H54 (cell line): ENCODE measurements at places on chromosomes 12 and 14.

DNA sequence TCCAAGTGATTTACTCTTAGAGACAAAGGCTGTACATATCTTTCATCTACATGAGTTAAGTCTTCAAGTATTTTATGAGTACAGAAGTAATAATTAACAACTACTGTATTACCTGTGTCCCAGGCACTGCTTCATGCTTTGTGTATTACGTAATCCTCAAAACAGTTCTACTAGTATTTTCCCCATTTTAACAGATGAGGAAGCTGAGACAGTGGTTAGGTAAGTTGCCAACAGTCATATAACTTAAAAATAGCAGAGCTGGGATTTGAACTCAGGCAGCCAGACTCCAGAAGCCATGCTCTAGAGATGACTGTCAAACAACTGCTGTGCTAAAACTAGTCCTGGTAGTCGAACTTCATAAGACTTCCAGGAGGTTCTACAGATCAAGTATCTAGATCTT is 10.7 kb downstream of the TRMT5 start:
- DNase-seq, result no peak

GRCh38 chr12:112010415-112011344 is 2.3 kb downstream of the TMEM116 start:
- DNase-seq, result no peak

GRCh38 chr12:16560273-16560672 is 45.7 kb downstream of the LMO3 start:
- DNase-seq, result no peak

DNA sequence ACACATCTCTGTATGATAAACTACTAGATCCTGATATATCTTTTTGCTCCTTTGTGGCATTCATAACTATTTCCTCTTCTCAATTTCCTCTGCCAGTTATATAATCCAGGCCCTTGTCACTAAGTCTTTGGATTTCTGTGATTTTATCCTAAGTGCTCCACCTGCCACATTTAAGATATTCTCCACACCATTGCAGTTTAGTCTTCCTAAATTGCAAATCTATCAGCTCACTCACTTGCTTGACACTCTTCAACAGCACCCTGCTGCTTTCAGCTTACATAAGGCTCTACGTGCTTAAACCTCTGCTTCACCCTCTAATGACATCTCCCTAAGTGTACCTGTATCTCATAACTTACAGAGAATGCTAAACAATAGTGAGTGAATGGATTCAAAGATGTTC is 1032.2 kb upstream of the SEL1L start:
- DNase-seq, result no peak

DNA sequence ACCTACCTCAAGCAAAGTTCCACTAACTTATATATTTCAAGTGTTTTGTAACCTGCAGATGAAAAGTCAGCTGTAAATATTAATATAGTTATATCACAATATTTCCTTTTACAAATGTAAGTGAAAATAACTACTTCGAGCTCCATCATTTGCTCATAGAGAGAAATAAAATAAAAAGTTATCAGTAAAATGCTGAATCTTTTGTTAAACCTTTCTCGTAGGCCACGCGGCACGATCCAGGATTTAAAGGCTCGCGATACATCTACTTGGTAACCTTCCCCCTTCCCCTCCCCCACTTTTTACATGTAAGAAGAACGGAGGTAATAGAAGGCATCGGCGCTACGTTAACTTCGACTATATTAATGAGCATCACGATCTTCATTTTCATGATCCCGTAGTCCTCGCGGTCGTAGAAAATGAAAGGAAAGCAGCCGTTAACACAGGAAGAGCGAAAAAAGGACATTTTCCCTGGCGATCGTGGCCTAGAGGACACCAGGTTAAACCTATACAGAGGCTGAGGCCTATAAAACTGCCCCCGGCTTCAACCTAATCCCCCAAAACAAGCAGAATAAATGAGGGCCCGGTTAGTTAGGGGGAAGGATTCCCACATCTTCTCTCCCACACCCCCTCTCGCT is 508 bp downstream of the HNRNPC start:
- DNase-seq, result no peak

- DNase-seq, result no peak
Observed at GRCh38 chr12:49541911-49542505, 3.2 kb downstream of the KCNH3 start.

DNA sequence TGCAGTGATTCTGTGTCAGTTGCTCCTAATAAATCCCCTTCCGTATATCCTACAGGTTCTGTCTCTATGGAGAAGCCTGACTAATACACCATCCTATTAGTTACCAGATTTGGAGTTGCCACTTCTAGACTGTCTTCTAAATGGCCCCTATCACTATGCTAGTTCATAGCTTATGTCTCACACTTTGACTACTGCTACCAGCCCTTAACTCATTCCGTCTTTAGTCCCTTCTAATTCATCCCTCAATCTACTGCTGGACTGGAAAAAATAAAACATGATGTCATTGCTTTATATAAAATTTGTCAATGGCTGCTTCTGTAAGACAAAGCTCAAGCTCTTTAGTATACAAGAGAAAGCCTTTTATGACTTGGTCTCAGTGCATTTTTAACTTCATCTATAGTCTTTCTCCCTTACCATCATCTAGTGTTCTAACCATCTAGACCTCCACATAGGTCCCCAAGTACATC is 99.5 kb downstream of the PPP1R12A start:
- DNase-seq, result no peak

DNA sequence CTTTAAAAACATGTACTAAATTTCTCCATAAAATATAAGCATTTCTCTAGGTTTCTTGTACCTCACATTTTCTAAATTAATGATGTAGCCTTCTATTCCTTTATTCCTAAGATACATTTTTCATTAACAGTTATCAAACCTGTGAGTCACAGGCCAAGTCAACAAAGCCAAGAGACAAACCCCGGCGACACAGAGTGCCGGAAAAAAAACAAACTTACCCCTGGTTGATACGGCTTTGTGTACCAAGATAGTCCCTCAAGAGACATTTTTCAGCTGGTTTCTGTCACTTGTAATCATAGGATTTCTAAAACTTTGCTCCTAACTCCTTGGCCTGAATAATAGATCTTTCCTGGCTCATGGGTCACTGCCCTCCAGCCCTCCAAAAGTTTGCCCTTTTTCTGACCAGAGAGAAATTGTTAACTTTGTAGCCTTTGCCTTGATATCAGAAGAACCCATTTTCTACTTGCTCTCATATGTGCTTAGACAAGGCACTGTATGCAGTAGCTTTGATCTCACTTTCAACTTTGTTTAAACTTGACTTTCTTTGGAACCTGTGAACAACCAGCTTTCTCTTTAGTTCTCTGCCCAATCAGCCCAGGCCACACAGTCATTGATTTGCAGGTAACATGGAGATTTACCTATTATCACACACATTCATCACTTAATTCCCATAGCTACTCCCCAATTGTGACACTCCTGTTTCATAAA is 172.2 kb downstream of the PRKD1 start:
- no peak for DNase-seq

GRCh38 chr14:74601982-74602381 is 10.1 kb downstream of the LTBP2 start:
- no peak for DNase-seq

DNA sequence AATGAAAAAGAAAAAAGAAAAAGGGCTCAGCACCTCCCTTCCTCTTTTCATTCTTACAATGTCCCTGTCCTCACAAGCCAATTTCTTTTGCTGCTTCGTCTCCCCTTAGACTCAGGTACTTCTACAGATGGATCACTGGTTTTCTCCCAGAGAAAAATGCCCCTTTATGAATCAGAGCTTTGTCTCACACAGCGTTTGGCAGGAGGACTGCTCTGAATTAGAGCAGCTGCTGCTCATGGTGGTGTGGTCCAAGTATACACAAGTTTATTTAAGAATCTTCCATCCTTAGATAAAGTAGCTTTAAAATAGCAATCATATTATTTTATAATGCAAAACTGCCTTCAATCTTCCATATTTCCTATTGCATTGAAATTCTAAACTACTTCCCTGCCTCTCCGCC is 80.3 kb downstream of the SLC8A3 start:
- DNase-seq, result no peak

DNA sequence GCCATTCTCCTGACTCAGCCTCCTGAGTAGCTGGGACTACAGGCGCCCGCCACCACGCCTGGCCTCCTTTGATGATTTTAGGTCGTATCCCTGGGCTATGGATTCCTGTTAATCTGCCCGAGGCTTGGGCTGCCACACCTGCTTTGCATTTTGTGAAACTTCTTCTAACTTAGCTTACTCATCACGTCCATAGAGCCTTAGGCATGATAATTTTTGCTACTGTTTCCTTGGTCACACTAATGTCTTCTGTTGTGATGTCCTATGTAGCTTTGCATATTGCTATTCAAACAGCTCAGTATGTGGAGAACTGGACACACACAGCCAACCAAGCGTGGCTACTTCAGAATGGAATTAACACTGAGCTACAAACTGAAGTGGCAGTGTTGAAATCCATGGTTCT is 47.5 kb upstream of the DDX11 start:
- DNase-seq, result no peak

- no peak for DNase-seq
Observed at GRCh38 chr14:70709726-70710382, 68.1 kb downstream of the TTC9 start.

DNA sequence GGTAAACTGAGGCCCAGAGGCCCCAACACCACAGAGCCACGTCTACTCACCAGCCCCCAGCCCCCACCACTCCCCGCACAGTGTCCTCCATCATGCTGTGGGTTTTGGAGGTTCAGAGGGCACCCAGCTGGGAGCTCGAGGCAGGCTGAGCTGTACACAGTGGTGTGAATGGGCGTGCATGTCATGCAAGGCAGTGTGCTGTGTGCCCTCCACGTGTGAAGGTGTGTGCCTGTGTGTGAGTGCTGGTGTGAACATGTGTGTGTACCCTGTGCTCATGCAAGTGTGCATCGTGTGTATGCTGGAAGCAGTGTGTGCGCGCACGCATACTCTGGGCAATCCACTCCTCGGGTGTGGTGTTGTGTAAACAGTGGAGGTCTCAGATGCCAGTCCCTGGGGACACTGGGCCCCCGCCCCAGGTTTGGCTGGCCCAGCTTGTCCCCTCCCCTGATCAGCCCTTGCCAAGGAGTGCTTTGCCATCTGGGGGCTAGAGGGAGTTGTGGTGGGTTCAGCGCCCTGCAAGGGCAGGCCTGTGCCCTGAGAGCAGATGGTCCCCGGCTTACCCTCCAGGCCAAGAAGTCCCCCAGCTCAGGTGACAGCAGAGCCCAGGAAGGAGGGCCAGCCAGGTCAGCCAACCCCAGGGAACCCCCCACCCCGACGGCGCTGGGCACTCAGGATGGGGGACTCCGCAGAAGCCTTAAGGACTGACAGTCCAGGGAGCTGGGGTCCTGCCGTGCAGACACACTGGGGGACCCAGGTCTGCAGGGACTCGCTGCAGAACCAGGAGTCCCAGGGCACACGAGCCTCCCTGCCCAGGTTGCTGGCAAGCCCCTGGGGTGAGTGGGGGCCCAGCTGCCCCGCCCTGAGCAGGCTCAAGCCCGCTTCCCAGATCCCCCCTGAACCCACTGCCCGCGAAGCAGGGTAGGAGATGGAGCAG is 23.8 kb upstream of the GPR132 start:
- no peak for DNase-seq

GRCh38 chr14:64826333-64826732 is 53.4 kb downstream of the SPTB start:
- no peak for DNase-seq

DNA sequence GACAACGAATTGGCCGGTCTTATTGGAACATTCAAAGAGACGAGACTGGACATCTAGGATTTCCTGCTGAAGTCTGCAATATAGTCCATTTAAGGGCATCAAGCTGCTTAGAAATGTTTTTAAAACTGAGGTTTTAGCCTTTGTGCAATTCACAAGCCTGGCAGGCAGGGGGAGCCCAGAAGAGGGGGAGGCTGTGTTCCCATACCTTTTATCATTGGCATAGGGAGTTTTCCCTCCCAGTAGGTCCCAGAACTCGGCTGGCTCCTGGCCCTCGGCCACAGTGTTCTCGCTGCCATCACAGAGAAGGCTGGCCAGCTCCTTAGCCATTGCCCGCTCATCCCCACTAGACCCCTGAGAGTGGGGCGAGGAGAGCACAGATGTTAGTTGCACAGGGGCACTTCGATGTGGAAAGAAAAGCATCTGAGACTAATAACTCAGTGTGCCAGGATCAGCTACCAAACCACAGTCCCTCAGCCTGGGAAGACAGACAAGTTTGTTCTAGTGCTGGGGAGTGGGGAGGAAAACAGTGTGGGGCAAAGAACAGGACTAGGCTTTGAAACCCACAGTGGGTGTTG is 15.1 kb downstream of the AVIL start:
- DNase-seq, result peak; percentile 57

DNA sequence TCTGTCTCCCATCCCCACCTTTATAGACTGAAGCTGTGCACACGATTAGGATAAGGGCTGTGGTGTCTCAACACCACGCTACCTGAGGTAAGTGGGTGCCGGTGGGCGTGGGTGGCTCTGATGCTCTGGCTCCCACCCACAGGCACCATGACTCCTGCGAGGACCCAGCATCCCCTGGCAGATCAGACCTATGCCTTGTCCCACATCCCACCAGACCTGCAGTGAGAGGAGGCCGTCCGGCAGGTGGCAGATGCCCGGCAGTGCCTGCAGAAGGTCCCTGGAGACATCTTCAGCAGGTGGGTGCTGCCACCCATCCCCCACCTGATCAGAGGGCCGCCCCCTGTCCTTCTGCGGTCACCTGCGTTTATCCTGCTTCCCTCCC is 104.4 kb upstream of the PRB2 start:
- no peak for DNase-seq

- DNase-seq, result no peak
Observed at GRCh38 chr12:49583366-49584094, 15.6 kb upstream of the MCRS1 start.

DNA sequence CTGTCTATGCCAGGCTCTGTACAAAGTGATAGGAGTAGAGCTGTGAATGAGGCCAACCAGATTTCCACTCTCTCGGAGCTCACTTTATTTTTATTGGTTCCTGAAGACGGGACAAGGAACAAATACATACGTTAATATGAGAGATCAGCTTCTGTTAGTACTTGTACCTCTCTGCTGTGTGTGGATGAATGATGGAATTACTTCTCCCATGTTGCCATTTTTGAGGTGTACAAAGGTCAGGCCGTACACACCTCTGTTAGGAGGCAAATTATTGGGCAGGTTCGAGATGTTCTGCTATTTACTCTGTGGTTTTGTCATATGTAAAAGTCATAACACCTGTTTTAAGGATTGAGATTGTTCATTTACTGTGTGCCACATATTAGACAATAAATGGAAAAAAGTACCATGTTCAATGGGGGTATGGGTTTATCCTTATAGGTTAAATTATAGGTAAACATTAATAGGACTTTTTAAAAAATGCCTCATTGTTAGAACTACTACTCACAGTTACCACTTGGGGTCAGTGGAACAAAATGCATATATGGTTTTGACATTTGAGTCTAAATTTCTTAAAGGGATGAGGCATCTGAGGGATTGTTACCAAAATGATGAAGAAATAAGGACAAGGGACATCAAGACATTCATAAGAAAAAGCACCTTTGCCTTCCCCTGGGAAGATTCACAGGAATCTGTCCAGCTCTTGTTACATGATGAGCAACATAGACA is 26.9 kb downstream of the WBP11 start:
- no peak for DNase-seq

DNA sequence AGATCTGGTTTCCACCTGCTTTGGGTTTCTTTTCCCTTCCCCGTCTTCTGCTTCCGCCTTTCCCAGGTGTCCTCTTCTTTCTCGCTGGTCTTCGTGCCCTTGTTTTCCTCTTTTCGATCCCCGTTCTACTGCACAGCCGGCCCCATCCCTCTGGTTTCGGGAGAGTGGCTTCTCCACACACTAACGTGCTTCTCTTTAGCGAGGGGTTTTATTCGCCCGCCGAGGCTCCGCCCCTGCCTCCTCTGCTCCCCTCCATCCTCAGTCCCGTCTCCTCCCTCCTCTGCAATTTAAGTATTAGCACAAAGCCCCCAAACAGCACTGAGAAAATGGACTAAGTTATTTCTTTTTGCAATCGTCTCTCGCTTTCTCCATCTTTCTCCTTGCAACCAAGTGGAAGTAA is at the start of gene SLC7A8:
Gene SLC7A8 (minus strand): TSS at position 182 of the 400 bp plus-strand sequence. CDS start 746 bp downstream, outside the sequence.
- no peak for DNase-seq
